ENCODE measurements at places on chromosomes 7 and 10. TPM values are rescaled to one million over a fixed set of nuclear protein-coding genes. Genes with fewer than 3 reads are reported as not detected.

Gene NKX2-3
- 15.1 TPM for total RNA-seq

GRCh38 chr7:26543340-26543739, 251.7 kb downstream of the SNX10 start:
- peak; percentile 9 for DNase-seq

Gene ITPRID1
- not detected for total RNA-seq

DNA sequence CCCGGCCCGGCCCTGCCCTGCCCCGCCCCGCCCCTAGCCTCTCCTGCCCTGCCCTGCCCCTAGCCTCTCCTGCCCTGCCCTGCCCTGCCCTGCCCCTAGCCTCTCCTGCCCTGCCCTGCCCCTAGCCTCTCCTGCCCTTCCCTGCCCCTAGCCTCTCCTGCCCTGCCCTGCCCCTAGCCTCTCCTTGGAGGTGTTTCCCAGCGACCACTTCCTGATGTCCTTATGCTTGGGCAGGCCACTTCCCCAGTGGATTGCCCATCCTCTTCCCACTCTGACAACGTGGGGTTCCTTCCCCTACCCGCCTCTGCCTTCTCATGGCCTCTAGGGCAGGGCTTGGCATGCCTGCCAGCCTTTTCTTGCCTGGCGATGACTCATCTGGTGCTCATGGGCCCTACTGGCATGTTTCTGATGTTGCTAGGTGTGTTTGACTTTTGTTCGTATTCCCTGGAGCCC, 21.2 kb downstream of the PRXL2A start:
- no peak for DNase-seq

GRCh38 chr10:129963641-129964501, at the start of gene EBF3:
TSS of gene EBF3 (minus strand) at chr10:129964274. CDS start at chr10:129963768, 506 bp downstream.
- DNase-seq, result no peak

Gene GPR26
- total RNA-seq, result under 0.01 TPM

DNA sequence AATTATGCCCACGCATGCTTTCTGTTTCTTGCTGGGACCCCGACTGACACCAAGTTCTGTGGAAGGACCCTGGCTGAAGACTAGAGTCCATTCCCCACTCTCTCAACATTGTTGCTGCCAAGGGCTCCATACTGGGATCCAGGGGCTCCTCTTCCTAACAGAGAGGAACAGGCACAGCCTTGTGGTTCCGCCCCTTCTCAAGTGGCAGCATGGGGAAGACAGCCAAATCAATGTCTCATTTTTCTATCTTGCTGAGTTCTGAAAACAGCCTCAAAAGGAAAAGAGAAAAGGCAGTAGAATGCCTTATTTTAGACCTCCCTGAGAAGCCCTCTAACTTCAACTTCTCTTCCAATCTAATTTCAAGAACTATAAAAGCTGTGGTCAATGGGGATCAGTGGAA, 23.7 kb upstream of the LAMB1 start:
- DNase-seq, result no peak

GRCh38 chr7:150367677-150368095, 936 bp upstream of the REPIN1 start:
- no peak for DNase-seq

DNA sequence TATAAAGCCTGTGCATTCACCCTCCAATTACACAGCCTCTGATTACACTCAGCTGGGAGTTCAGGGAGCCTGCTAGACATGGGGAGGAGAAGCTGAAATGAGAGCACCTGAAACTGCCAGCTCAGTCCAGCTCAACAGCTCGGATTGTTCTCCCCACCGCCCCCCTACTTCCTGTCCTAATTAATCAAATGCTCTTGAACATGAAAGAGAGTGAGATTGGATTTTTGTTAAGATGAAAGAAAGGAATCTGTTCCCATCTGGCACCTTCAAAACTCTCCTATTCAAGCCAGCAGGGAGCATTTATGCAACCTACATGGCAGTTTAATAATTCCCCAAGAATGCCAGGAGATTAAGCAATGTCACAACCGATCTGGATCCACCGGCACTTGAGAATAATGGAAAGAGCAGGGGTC, 98.0 kb downstream of the NPSR1 start:
- no peak for DNase-seq

DNA sequence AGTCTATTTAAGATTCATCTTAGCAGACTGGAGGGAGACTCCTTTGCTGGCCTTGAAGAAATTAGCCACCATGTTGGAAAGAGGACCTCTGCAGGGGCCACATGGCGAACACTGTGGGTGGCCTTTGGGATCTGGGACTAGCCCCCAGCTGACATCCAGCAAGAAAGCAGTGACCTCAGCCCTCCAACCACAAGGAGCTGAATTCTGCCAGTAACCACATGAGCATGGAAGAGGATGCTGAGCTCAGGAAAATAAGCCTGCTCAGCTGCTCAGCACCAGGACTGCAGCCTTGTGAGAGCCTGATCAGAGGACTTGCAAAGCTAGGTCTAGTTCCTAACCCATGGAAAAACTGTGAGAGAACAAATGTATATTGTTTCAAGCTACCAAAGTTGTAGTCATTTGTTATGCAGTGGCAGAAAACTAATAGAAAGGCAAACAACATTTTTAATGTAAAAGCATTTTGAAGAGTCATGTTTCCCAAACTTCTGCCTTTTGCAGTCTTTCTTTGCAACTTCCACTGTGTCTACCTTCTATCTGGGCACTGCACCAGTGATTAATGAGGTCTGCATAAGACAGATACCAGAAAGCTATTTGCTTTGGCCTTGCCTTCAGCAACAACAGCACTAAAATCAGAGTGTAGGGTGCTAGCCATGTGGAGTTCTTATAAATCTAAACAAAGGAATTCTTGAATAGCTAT, 183.7 kb downstream of the FGFR2 start:
- no peak for DNase-seq

- DNase-seq, result no peak
Measured at GRCh38 chr7:904847-905246, 28.5 kb downstream of the GET4 start.

- no peak for DNase-seq
Measured at GRCh38 chr7:143965280-143965679, 10.6 kb downstream of the OR2F1 start.

GRCh38 chr7:72444026-72444776, 32.1 kb upstream of the CALN1 start:
- peak; percentile 74 for DNase-seq

Gene PRSS37
- total RNA-seq, result not detected

DNA sequence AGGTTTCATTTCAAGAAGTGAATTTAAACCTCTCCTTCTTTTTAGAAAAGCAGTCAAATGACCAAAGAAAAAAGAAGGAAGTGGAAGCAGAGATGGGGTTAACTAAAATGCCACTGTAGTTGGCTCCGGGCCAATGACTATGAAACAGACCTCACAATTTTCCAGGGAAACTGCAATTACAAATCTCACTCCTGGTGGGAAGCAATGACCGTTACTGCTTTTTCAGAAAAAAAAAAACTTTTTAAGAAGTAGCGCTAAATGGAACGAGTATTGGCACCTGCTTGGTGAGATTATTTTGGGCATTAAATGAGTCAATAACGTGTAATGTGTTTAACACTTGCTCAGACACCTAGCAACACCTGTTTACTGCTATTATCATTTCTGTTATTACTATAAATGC, 1.2 kb downstream of the SFRP4 start:
- no peak for DNase-seq

DNA sequence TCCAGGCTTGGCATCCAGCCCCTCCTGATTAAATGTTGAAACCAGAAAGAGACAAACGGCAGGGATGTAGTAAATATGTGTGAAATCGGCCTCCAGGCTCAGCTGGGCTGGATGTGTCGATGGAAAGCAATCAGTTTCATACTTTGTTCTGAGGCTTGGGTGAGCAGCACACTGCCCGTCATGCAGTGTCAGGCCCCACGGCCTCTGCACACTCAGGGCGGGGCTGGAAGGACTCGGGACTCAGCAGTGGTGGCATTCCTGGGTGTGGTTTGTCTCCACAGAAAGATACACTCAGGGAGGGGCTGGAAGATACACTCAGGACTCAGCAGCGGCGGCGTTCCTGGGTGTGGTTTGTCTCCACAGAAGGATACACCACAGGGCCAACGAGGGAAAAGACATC, 22.0 kb downstream of the ADGRA1 start:
- no peak for DNase-seq

DNA sequence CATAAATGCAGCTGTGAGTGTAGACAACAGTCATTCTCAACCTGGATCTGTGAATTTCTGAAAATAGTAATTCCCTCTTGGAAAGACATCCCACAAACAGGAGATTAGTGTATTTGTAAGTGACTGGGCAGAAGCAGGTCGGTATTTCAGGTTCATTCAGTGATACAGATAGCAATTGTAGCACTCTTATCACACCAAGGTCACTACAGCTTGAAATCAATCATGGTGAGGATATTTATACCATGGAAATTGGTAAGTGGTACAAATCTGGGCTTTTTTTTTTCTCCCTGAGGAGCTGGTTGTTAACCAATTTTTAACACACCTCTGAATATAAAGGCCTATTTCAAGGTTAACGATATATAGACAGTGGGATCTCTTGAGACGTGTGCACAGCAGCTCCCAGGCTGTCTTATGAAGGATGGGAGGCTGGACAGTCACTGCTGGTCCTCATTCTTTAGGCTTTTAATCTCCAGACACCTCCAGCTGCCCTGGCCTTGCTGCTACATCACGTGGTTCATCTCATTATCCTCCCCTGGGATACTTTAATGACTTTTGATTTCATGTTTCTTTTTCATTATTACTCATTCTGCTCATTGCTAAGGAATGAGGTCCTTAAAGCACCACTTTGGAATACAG, 87.1 kb downstream of the ITGA8 start:
- no peak for DNase-seq

- no peak for DNase-seq
Measured at GRCh38 chr10:132188331-132188730, 1.6 kb downstream of the DPYSL4 start.

Gene WIPF3
- under 0.01 TPM for total RNA-seq

Gene IKZF1
- 183 TPM for total RNA-seq

DNA sequence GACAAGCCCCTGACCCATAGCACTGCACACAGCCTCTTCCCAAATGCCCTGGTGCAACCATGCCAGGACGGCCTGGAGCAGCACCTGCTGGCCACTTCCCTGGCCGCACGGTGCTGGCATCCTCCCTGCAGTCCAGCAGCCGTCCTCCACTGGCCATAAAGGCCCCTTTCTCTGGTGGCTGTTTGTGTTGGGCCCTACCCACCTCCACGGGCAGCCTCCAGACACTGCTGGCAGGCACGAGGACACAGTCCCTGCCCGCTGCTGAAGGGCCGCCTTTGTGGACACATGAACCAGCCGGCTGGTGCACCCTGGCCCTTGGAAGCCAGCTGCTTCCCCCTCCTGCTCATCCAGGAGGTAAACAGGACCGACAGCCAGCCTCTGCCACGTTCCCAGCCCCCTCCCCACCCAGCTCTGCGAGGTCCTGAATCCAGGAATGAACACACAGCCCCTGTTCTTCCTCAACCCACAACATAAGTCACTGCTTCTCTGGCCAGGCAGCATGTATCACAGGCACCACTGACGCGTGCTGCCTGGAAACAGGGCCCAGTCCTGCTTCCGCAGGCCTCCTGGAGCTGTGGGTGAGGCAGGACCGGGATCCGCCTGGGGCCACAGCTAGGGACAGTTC, 43.8 kb downstream of the SPOCK2 start:
- no peak for DNase-seq

Gene AKR1C4
- total RNA-seq, result not detected

DNA sequence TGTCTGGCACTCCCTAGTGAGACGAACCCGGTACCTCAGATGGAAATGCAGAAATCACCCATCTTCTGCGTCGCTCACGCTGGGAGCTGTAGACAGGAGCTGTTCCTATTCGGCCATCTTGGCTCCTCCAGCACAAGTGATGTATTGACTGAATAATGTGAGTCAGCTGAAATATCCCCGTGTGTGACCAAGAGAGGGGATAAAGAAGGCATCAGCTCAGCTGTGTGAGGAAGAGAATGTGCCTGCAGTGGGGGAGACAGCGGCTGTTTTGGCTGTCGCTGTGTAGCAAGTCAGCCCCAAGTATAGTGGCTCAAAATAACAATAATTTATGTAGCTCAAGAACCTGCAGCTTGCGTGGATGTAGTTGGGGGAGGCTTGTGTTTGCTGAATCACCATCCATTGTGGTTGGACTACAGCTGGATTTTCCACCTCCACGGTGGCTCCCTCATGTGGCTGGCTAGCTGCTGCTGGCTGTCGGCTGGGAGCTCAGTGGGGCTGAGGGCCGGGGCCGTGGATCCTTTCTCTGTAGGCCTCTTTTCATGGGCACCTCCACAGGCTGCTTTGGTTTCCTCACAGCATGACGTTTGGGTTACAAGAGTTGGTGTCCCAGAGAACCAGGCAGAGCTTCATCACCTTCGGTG, 434.5 kb downstream of the CCSER2 start:
- no peak for DNase-seq

DNA sequence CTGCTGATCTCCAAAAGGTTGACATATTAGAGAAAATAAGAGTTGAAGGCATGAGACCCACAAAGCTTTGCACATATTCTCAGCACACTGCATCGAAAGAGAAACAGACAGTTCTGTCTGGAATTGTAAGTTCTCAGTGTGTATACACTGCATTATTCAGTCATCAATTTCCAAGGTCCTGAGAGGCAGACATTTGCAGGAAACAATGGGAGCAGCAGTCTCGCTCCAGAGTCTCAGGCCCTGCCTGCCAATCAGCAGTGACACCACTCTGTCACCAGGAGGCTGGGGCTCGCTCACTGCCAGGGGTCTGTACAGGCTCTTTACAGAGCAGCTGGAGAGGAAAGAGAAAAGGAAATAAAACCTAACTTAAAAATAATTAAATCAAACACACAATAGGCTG, 36.3 kb downstream of the JAZF1 start:
- no peak for DNase-seq

- no peak for DNase-seq
Measured at GRCh38 chr7:26136831-26137230, 15.2 kb upstream of the NFE2L3 start.

DNA sequence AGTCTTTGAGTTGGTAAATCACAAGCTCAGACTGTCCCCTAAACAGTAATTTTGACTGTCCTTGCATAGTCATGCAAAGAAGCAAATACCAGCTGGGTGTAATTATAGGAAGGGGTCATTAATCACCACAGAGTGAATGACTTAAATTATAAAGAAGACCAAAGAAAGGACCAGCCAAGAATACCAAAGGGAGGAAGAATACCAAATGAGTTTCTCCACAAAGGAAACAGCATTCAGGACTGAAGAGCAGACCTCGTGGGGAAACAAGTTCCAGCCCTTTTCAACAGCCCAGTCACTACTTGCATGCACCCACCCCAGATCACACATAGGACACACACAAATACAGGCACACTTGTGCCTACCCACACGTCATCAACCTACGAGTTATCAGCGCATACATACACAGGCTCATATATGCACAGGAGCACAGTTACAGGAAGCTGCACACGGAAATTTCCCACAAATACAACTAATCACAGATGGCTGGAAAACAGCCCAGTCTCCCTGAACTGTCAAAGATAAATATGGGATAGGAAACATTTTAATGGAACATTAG, 77.6 kb downstream of the DENND2A start:
- DNase-seq, result no peak

Data from hematopoietic multipotent progenitor cell (in vitro differentiated cells).